C1 segment of cervical spinal cord (tissue), 14 donors: ENCODE measurements at places on chromosomes 11 and 22.

- DNase-seq, result no peak
Measured at GRCh38 chr11:11081288-11081687, 223.4 kb upstream of the ZBED5 start.

- no peak for DNase-seq
Measured at GRCh38 chr11:1921574-1922141, 2.2 kb downstream of the TNNT3 start.

DNA sequence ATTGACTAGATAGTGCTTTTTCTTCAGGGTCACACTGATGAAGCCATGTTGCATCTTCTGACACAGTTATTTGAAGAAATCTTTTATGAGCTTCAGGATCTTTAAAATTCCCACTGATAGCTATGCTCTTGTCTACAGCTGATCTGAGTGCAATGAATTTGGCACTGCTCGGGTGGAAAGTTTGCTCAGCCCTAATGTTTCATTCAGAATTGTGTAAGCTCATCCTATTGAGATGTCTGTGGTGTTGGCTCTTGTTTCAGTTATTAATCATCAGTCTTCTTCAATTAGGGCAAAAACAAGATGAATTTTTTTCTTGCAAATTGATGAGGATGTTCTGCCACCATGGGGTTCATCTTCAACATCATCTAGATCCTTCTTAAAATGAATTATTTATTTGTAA is 1387.0 kb upstream of the RAG2 start:
- DNase-seq, result no peak

DNA sequence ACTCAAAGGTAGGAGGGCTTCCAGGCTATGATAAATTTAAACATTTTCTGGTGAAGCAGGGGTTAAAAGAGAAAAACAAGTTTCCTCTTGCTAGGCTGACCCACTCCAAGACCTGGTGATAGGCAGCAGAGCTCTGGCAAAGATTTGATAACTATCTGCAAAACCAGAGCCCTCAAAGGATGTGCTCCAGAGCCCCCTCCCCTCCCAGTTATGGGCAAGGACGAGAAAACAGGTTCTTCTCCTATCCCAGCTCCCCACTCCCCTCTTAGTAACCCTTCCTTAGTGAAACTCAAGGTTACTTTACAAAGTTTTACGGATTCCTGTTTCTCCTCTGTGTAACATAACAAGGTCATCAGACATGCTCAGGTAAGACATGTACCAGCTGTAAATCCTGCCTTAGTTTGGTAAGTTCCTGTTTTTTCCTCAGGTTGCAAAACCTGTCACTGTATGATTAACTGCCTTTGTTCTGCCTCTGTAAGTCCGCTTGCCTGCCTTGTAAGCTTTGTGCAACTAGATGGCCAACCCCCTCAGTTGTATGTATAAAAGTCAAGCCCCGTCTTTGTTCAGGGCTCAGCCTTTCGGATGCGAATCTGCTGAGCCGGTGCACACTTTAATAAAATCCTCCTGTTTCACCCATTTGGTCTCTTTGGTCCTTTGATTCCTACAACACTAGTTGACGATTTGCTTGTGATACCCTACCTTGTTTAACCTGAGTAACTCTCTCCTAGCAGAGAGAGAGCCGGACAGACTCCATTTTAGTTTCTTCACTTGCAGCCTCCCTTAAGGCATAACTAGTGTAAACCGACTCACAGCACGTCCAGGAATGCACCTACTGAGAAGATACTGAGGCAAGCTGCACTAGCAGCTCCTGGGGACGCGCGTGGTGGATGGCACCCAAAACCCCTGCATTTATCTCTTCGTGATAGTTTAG is 13.9 kb downstream of the APOBEC3H start:
- no peak for DNase-seq

- peak; percentile 97 for DNase-seq
Measured at GRCh38 chr11:64878494-64879243, at the start of gene EHD1. TSS of gene EHD1 (minus strand) at chr11:64878621. CDS start at chr11:64878464, 157 bp downstream.

- no peak for DNase-seq
Measured at GRCh38 chr22:41913842-41914534, 886 bp downstream of the SHISA8 start.

DNA sequence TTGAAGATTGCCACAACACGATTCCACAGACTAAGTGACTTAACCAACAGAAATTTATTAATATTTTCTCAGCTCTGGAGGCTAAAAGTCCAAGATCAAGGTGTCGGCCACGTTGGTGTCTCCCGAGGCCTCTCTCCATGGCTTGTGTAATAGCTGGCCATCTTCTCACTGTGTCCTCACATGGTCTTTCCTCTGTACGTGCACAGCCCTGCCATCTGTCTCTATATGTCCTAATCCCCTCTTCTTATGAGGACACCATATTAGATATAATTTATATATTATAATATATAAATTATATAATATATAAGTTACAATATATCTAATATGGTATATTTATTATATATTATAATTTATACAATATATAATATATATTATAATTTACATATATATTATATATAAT is 25.1 kb upstream of the SCGB1A1 start:
- DNase-seq, result no peak
